Large intestine (tissue), 12 donors: ENCODE measurements at places on chromosomes 11 and 22.
A peak's percentile ranks its signal among the peaks of the same experiment; 100 is the strongest.

DNA sequence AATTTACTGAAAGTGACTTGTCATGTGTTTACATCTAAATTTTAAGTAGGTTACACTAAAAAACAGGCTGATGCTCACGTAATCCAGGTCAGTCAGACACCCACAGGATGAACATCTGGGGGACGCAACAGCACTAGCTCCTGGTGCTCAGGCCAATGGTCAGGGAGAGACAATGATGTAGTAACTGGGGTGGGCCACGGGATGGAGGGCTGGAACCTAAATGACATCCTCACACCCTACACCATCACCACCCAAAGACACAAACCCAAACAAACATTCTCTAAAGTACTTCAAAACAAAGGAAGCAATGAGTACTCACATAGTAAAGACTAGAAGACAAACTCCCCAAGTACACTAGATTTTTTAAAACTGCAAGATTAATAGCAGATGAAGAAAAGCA is 53.5 kb upstream of the SLC25A1 start:
- no peak for DNase-seq

GRCh38 chr11:124329787-124330478 is 9.9 kb upstream of the OR8D2 start:
- DNase-seq, result no peak

DNA sequence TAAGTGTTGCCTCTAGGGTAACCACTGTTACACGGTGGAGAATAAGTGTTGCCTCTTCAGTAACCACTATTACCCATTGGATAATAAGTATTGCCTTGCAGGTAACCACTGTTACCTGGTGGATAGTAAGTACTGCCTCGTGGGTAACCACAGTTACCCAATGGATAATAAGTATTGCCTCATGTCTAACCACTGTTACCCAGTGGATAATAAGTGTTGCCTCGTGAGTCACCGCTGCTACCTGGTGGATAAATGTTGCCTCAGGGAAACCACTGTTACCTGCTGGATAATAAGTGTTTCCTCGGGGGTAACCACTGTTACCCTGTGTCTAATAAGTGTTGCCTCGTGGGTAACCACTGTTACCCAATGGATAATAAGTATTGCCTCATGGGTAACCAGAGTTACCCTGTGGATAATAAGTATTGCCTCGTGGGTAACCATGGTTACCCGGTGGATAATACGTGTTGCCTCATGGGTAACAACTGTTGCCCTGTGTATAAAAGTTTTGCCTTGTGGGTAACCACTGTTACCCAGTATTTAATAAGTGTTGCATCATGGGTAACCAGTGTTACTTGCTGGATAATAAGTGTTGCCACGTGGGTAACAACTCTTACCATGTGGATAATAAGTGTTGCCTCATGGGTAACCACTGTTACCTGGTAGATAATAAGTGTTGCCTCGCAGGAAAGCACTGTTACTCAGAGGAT is 12.3 kb upstream of the NXPE4 start:
- DNase-seq, result no peak

GRCh38 chr11:46352063-46352841 is 5.0 kb downstream of the DGKZ start:
- no peak for DNase-seq

GRCh38 chr11:118618115-118618990 is 10.9 kb downstream of the PHLDB1 start:
- DNase-seq, result peak; percentile 56

- DNase-seq, result no peak
Measured at GRCh38 chr11:16977994-16978315, 36.3 kb downstream of the PLEKHA7 start.

GRCh38 chr11:104484804-104485554 is 321.0 kb upstream of the PDGFD start:
- no peak for DNase-seq

DNA sequence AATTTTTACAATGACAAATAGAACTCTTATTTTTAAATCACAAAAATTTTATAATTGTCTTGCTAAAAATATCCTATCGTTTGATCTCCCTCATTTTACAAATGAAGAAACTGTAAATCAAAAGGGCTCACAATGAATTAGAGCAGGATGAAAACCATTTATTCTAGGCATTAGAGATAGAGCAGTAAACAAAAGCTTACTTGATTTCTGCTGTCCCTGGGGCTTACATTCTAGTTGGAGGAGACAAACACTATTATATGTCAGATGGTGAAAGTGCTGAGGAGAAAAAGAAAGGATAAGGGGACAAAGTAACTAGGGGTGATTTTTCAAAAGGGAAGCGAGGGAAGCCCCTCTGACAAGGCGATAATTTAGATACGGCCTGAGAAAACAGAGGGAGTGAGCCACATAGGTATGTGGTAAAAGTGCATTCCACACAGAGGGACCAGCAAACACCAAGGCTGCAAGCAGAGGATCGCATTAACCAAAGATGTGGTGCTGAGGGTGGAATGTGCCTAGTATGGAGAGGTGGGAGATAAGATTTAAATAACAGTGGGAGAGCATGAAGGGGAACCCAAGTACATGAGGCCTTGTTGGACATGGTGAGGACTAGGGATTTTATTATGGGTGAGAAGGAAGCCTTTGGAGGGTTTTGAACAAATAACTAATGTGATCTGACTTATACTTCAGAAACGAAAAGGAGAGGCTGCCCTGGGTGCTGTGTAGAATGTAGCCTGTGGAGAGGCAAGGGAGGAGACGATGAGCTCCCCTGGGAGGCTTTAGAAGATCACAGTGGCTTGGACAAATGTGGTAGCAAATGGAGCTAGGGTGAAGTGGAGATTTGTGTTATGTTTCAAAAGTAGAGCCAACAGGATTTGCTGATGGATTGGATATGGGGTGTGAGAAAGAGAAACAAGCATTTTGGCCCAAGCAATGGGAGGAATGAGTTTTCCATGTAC is 62.1 kb downstream of the PDHX start:
- DNase-seq, result no peak

DNA sequence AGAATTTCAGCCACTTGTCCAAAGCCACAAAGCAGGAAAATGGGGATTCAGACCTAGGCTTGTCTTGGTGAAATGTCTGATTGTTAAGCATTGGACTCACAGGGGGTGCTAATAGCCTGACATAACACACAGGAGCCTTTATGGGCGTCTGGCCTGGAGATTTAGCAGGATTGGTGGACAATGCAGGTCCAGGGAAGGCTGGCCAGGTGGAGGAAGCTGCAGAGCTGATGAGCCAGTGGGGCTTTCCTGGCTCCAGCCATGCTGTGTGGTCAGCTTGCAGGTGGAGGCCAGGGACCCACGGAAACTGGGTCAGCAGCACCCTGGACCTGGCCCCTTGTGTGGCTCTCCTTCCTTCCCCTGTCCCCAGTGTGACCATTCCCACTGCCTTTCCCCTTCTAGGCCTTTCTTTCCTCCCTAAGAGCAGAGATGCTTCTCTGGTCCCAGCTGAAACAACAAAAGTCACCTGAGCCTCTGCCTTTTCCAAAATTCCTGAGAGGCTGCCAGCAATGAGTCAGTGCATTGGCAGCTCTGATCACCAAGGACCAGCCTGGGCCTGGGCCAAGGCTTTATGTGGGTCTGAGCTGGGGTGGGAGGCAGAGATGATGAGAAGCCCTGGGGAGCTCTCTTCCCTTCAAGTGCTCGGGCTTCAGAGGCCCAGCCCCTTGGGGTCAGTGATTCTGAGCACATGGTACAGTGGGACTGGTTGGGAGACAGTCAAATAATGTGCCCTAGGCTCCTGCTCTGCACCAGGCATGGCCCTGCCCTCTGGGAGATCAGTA is 85.2 kb downstream of the CCDC81 start:
- no peak for DNase-seq

- no peak for DNase-seq
Measured at GRCh38 chr11:76347466-76347865, 33.5 kb downstream of the THAP12 start.

DNA sequence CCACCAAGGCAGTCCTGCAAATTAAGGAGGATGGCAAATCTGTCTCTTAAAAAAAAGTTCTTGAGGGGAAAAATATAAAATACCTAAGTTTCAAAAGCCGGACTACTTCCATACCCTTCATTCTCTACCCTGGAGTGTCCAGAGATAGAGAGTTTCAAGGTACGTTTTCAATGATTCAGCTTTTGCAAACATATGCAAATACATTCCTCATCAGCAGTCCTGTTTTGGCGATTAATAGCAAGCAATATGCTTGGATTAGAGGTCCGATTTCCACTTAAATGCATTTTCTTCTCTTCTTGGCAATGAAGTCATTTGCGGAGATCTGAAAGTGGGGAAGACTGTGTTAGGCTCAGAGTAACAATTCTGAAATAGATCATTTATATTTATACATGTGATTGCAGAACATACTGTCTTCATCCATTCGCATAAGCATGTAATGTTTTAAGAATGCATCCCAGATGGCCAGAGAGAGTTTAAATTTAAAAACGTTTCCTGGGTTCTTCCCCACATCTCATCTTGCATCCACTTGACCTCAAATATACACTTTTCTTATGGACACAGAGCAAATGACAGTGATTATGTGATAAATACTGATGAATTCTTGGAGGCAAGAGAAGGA is 13.8 kb upstream of the TFIP11 start:
- no peak for DNase-seq

DNA sequence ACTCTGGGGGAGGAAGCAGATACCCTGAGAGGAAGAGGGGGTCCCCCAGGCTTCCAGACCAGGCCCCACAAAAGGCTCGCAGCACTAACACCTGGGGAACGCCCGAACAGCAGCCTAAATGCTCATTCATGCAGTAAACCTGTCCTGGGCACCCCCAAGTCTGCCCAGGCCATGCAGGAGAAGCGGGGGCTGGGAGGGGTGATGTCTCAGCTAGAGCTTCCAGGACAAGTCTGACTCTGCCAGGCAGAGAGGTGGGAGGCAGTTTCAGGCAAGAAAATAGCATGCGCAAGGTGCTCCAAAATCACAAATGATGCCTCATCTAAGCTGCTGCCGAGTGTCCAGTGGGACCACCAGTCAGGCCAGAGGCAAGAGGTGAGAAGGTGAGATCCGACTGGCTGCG is 14.6 kb downstream of the CABP7 start:
- DNase-seq, result no peak

GRCh38 chr11:19436932-19437331 is 196.2 kb upstream of the E2F8 start:
- DNase-seq, result no peak

- no peak for DNase-seq
Measured at GRCh38 chr11:23948851-23949250, 548.0 kb upstream of the LUZP2 start.

DNA sequence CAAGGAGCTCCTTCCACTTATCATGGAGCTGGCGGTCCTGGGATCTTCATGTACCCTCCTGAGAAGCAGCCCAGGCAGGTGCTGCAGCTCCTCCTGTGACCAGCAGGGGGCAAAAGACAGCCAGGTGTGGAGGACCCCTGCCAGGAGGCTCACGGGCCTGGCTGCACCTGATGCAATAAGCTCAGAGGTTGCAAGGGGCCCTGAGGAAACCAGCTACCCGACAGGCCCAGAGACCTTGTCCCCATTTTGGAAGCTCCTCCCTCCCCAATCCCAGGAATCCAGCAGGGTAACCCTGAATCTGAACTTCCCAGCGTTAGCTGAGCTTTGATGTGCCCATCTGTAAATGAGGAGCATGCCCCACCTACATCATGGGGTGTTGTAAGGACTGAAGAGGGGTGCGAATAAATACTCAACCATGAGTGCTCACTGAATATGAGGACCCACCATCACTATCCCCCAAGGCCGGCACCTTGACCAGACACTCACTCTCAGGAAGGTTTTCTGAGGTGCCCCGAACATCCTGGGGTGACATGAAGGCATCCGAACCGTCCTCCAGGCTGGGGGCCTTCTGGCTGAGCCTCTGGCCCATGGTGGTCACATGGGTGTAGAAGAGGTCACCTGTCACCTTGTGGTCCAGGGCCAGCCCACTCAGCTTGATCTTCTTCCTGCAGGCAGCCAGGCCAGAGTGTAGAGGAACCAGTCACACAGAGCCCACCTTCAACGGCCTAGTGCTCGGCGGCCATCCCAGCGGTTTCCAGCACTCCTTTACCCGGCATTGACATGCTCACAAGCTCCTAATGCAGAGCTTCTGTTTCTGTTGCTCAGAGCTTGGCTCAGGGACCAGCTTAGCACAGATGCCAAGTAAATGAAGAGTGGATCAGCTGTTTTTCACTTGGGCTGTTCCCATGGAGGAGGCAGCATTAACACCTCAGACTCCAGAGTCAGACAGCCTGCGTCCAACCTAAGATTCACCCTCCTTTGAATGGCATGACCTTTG is 21.7 kb downstream of the SLC43A1 start:
- DNase-seq, result peak; percentile 74

- no peak for DNase-seq
Measured at GRCh38 chr11:12270215-12270797, 107.1 kb upstream of the PARVA start.
